ENCODE measurements at places on chromosomes 5 and 9.

DNA sequence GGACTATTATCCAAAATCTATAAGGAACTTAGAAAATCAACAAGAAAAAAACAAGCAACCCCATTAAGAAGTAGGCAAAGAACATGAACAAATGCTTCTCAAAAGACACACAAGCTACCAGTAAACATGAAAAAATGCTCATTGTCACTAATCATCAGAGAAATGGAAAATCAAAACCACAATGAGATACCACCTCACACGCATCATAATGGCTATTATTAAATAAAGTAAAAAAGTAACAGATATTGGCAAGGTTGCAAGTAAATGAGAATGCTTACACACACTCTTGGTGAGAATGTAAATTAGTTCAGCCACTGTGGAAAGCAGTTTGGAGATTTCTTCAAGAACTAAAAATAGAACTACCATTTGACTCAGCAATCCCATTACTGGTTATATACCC, 167.0 kb upstream of the DMRTA1 start:
- no peak for DNase-seq

DNA sequence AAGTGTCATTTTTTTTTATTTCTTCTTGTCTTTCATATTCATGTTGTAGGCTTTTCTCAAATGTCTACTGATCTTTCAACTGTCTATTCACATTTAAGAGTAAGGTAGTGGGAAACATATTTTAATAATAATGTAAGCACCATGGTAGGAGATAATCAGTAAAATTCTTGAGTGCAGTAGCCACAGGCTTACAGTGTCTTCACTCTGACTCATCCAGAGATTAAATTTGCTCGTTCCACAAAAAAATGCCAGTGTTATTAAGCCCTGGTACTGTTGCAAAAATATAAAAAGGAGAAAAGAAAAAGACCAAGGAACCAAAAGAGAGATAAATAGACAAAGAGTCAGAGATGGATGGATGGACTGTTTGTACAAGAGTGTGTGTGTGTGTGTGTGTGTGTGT, 43.0 kb downstream of the PARP8 start:
- no peak for DNase-seq

DNA sequence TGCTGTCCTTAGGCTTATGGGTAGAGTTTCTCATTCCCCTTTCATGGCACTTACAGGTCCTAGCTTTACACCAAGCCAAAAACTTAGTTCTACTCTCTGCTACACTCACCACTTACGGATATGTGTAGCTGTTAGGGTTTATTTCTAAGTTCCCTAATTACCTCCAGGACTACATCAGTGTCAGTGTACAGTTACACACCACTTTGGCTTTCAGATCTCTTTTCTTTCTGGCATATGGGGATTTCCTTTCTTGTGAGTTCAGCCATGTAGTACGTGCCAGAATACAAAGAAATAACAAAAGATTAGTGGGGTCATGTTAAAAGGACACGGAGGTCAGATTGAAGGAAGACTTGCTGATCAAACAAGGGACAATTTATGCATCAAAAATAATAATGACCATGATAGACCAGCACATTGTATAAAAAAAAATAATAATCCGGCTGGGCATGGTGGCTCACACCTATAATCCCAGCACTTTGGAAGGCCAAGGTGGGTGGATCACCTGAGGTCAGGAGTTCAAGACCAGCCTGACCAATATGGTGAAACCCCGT, 41.8 kb downstream of the LYRM7 start:
- no peak for DNase-seq

DNA sequence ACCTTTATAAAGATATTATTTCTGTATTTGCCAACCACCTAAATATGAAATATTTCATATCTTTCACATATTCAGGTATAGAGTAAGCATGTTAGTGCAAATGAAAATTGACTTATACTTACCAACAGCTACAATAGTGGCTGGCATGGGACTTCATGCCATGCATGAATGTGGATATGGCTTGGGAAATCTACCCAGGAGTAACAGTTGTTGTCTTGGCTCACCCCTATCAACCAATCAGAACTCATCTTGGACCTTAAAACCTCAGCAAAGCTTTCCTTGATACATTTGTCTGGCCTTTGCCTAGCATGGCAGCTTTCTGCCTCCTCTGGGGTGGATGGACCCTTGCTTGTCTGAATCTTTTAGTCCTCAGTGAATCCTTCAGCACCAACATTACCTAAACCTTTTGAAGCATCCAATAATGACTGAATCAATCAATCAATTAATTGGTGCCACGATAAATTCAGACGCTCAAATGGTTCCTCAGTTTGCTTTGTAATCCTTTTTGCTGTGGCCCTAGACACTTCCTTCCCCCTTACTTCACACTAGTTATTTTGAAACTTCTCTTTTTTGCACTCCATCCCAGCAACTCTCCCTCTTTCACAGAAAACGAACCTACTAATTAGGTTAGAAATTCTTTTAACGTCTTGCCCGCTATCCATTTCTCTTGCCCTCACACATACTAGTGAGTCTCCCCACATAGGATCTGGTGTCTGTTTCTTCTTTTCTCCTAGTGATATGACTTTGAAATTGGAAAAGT, 132.3 kb upstream of the ZNF608 start:
- DNase-seq, result no peak

DNA sequence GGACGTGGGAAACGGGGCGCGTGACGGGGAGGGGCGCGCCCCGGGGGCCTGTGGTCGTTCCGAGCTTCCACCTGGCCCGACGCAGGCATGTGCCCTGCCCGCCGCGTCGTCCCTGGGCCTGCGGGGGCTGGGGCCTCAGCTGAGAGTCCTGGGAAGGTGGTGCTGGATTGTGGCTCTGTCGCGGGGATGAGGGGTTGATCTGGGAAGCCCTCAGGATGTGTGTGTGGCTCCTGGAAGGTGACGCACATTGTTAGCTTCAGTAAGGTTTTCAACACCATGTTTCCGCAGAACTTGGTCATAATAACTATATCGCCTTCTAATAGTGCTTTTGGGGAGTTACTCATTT, 589.1 kb downstream of the MTRR start:
- DNase-seq, result no peak

GRCh38 chr9:126325821-126326220, 808 bp upstream of the MVB12B start:
- DNase-seq, result no peak

DNA sequence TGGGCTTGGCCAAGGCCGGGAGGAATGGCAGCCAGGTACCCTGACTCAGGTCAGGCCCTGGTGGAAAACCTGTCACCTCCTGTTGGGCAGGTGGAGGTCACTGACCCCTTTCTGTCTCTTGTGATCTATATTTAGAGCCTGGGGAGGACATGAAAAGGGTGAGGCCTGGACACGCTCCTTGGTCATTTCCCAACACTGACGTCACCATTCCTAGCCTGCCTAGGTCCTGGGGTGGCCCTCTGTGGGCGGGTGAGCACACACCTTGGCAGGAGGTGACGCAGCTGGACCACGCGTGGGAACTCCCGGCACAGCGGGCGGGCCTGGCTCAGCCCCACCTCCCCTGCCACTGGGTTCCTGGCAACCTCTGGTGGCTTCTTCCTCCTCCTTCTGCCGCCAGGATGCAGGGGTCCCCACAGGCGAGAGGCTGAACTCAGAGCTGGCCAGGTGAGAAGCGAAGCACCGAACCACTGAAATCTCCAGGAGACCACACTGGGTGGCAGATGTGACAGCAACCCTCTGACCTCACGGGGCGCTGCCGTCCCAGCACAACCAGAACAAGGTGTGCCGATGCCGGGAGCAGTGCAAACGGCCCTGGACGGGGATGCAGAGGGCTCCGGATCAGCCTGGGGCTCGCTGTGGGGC, 6.4 kb upstream of the RALGDS start:
- no peak for DNase-seq

DNA sequence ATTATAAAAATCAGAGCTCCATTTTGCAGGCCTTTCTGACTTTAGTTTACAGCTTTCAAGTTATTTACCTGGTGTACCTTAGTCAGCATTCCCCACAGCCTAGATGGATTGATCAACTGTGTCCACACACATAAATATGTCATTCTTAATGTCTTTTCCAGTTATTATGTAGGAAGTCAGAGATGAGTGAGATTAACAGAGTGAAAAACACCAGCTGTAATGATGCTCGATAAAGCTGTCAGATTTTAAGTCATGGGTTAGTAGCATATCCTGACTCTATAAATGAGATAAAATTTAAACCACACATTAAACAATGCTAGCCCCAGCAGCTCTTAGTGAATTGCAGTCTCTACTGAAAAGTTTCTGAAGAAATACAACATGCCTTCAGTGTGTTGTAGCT, 48.9 kb downstream of the NUDT12 start:
- no peak for DNase-seq

DNA sequence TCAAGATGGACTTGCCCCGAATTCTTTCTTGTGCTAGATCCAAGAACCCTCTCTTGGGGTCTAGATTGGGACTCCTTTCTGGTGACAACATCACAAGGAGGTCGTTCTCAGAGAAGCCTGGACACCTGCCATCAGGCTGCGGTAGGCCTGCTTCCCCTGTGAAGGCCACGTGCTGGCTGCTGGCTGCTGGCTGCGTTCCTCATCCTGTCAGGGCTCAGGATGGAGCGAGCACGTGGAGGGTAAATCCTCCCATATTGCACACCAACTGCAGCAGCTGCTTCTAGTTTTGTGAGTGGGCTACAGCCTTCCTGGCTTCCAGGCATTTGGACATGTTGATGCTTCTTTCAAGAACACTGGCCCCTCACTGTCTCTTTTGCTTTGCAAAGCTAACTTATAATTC, 95.6 kb downstream of the HSPA4 start:
- DNase-seq, result no peak

DNA sequence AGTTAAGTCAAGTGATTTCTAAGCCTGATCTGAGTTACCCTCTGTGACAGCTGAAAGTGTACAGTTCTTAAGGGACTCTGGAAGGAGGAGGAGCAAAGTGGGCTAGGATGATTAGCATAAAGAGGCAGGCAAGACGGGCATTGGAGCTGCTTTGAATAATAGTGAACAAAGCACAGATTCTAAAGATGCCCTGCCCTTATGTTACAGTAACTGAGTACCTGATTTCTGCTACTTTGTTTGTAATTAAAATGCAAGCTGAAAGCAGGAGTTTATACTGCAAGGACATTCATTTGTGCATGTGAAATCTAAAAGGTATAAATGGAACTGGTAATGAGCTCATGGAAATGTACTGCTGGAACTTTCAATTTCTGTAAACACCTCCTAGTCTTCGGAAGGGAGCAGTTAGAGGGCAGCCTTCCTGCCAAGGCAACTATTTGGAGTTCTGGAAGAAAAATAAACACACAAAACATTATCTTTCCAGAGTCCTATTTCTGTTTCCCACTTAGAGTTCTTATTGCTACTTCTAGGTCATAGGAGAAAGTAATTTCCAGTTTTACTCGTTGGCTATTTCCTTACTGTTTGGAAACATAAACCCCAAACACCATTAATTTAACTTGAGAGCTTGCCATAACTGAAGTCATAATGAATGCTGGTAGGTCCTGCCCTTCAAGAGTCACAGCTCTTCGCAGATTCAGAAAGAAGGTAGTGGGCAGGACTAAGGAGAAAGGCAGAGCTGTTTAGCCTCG, at the start of gene RANBP3L:
TSS of gene RANBP3L (minus strand) at position 45 of the 746 bp plus-strand sequence. CDS start 486 bp downstream, outside the sequence.
- DNase-seq, result no peak

DNA sequence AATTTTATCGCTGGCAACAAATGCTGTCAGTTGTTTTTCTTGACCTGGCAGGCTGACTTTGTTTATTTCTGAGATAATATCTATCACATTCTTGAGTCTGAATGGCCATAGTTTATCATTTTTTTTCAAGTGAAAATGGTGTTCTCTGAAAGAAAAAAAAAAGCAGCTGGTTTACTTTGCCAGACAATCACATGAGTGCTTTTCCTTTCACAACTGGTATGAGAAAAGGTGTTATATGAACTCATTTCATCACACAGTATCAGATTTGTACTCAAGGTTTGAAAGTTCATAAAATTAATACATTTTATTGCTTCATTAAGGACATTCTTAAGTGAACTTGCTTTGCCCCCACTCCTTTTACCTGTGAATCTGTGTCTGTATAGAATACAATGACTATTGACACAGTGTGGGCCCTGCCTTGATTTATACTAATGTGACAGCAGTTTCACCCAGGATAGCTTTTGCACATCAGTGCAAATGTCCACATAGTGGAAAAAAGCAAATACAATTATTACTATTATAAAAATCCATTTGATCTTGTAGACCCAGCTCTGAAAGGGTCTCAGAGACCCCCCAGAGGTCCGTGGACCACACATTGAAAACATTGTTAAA, 33.1 kb upstream of the PRLR start:
- no peak for DNase-seq

DNA sequence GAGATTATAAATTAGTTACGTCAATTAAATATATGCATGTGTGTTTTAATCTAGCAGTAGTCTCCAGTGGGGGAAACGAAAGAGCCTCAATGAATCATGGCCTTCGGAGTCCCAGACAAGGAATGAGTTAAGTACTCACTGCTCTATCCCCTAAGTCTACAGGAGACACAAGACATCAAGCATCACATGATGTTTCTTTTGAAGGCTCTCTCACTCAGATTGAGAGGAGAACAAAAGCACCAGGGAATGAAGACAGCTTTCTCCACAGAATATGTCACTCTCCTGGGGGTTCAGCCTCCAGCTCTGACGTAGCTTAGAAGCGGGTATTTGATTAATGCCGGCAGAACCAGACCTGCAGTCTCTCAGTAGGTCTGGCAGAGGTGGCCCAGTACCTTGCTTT, 381.4 kb downstream of the ACTL7B start:
- DNase-seq, result no peak

DNA sequence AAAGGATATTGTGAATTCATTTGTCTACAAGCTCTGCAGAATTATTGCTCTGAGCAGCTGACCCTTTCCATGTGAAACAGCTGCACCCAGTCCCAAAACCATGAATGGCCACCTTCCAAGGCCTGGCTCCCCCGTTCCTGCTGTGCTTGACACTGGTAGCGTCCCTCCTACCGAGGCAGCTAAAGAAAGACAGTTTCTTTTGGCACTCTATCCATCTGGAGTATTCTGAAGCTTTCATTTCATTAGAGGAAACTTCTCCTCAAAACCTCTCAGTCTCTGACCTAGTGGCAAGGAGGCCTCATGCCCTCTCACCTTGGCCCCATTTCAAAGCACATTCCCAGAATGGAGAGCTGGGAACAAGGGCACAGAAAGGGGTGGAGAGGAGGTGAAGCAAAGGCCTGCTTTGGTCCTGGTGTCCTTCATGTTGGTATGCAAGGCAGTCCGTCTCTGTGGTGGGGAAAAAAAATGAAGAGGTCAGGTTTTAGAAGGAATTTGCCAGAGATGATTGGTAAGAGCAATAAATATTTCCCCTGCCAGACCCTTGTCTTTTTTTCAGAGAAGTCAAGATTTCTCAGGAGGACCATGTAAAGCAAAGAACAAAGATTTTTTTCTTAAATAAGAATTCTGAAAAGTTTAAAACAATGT, 232.0 kb downstream of the RFK start:
- DNase-seq, result no peak

GRCh38 chr5:53160895-53161294, 51.3 kb upstream of the MOCS2 start:
- DNase-seq, result no peak

DNA sequence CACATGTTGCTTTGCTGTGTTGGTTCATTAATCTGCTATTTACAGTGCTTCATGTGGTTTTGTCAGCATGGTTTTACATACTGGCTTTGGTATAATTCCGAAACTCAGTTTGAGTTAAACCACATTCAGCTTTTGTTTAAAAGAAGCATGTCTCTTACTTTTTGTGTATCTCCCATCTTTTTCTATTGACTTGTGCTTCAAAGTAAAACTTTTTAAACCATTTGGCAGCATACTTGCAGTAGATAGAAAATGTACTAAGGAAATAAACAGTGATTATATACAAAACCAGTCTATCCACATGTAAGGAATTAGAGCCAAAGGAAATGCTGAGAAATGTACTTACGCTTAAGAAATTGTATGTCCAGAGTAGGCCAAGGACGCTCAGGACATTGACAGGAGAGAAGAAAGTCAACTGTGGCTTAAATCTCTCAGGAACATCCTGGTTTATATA, 286.9 kb downstream of the ARHGEF28 start:
- no peak for DNase-seq
